ENCODE measurements at places on chromosomes 11 and 22.

- DNase-seq = no peak
These were observed 456.9 kb downstream of the BRD1 start for GRCh38 chr22:49370627-49371301.

DNA sequence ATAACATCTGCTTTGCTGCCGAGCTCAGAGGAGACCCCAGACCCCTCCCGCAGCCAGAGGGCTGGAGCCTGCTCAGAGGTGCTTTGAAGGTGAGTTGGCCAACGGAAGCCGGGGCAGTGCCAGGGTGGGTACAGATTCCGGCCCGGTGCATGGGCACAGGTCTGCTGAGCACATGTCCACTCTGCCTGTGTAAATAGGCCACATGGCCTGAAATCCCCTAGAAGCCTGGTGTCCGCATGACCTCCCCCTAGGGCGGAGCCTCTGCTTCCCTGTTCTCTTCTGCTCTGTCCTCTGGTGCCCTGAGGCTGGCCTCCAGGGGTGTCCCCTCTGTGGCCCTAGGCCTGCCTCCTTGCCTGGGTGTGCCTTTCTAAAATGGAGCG lies 19.6 kb upstream of the TXNRD2 start:
- no peak for DNase-seq

DNA sequence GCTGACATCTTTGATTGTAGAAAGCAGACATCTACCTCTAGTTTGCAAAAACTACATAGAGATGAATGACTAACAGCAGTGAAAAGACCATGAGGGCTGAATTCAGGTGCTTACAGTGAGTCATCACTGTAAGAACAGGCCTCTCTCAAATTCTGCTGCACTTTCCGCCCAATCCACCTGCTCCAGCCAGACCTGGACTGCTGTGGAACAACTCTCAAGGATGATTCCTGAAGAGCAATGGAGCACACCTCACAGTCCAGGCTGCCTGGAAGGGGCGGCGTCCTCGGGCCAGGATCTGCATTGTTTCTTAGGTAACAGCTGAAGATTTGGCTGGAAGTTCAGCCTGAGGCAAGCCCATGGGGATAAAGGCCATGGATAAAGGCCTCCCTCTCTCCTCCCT lies 15.1 kb downstream of the APOL2 start:
- DNase-seq = no peak

- no peak for DNase-seq
These were observed 165.6 kb upstream of the DDI1 start for GRCh38 chr11:103870821-103871309.

DNA sequence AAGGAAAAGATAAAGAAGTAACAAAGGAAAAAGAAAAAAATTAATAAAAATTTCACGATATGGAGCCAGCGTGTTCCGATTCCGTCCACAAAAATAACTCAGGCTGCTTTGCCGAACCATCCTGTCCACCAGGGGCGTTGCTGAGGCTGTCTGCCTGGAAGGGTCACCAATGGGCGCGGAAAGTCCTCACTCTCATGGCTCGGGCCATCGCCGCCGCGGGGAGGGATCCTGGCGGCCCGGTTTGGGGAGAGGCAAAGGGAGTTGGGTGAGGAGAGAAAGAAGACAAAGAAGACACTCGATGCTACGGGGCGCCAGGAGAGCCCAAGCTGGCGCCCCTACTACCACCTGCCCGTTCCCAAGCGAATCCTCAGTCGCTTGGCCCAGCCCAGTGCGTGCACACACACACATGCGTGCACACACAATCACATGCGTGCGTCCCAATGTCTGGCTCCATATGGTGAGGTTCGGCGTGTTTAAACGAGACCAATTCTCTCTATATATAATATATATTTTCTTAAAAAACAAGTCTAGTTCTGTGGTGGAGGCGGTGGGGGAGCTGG lies 5.6 kb upstream of the PYGM start:
- no peak for DNase-seq

- no peak for DNase-seq
These were observed 328.8 kb upstream of the PITPNB start for GRCh38 chr22:28247667-28248363.

- no peak for DNase-seq
These were observed 6.5 kb upstream of the PLET1 start for GRCh38 chr11:112267188-112267591.

GRCh38 chr11:830295-831117 lies 2.2 kb upstream of the CD151 start:
- DNase-seq = no peak

DNA sequence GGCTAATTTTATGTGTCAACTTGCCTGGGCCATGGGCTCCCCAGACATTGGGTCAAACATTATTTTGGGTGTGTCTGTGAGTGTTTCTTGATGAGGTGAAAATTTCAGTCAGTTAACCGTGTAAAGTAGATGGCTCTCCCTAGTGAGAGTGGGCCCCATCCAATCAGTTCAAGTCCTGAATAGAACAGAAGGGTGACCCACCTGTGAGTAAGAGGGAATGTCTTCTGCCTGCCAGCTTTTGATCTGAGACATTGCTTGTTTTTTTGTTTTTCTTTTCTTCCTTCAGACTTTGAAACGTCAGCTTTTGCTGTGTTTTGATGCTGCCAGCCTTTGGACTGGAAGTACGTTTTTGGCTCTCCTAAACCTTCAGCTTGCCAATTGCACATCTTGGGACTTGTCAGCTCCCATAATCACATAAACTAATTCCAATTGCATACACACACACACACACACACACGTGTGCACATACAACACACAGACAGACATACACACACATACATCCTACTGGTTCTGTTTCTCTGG lies 300.1 kb downstream of the CNTN5 start:
- no peak for DNase-seq

DNA sequence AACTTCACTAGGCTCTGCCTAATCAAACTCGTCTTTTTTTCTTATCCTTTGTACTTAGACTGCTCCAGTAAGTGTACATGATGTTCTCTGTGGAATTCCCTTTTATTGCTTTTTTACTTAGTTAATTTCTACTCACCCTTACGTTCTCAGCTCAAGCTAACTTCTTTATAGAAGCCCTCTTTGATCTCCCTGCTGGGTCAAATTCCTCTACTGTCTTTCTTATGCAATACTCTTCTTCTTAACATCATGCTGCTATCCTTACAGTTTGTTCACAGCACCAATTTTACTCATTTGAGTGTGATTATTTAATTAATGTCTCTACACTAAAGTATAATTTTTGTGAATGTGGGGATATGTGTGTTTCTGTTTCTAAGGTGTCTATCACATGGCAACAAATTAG lies 498.3 kb downstream of the CNTN5 start:
- DNase-seq = no peak

DNA sequence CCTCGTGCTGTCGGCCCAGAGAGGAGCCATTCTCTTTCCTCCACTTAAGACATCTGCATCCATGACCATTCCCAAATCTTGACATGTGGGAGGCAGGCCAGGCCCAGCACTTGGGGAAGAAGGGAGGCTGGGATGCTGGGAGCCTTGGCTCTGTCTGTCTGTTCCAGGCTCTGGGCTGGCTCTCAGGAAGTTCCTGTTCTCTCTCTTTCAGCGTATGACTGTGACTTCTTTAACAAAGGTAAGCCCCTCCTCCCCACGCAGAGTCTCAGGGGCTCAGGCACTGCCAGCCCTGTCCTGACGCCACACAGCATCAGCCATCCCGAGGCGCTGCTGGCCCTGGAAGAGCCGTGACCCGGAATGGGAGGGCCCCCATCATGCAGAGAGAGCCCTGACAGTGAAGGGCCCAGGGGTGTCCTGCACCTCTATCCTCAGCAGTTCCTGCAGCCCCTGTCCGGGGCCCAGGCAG lies 52.4 kb downstream of the OTOG start:
- no peak for DNase-seq

DNA sequence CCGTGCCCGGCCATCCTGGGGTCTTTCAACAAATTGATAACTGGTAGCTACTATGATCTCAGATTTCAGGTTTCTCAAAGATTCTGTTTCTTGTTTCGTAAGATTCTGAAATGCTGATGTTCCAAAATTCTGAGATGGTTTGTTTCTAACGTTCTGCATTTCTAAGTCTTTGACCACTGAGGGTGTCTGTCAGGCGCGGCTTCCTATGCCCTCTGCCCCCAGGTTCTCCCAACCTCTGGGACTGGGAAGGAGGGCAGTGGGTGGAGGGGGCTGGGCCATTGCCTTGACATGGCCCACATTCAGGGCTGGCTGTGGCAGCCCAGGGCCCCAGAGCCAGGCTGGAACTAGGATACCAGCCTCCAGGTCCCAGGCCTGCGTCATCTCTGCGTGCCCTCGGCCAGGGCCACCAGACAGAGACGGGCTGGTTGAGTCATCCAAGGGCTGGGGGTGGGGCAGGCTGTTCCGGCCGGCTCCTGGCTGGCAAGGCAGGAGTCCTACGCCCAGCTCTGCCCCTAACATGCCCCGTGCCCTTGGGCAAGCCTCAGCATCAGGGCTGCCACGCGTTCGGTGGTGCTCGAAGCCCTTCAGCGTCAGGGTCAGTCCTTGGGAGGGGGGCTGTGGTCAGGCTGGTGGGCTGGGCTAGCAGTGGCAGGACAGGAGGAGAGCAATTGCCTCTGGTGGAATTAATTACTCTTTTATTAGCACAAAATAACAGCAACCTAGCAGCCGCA lies 5.2 kb downstream of the TMEM134 start:
- no peak for DNase-seq

DNA sequence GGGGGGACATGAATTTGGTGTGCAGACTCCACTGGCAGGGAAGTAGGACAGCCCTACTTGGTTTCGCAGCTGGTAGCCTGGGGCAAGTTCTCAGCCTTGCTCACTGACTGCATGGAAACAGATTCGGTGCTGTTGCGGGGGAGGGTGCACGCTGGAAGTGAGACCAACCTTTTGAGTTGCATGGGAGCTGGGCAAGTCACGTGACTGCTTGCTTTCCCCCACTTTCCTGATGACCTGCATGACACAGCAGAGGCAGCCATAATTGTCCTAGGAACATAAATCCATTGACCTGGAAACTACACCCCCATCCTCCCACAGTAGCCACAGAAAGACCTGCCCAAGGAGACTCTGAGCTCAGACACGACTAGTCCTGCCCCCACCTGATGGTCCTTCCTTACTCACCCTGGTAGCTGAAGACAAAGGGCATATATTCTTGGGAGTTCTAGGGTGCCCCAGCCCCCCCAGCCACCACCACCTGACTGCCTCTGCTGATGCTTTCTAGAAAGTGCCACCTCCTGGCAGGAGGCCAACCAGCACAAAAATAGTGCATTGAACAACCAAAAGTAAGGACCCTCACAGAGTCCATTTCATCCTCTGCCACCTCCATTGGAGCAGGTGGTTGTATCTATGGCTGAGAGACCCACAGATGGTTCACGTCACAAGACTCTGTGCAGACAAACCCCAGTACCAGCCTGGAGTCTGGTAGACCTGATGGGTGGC lies 4.1 kb upstream of the HBG2 start:
- no peak for DNase-seq

DNA sequence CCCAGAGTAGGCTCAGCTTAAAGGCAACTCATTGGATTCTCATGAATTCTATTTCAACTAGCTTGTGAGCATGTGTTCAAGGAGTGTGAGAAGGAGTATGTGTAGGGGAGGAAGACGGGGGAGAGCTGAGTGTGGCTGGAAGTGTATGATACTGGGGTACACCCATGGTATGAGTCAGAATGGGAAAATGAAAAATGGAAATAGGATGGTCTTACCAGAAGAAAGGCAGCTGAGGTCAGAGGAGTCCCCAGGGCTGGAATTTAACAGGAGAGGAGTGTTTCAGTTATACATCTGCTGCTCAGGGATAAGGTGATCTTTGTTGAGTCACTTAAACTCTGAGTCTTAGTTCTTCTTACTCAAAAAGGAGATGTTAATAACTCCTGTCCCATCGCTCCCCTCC lies 6.7 kb upstream of the ADAMTS15 start:
- DNase-seq = no peak

DNA sequence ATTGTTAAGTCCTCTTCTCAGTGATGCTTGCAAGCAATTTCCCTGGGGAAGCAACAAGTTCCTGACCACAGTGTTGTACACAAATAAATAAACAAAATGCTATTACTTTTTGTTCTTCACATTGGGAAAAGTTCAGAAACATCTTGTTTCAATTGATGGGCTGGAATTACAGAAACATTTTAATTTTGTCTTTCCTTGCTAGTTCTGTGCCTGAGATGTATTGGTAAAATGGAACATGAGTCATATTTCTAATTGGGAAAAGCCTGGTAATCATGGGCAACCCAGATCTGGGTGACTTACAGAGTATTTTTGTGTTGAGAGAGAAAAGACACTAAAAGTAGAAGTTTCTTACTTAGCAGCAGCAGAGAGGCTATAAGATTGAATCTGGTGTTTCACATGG lies 576 bp upstream of the BLID start:
- DNase-seq = no peak

GRCh38 chr11:81644239-81644840 lies 1089.3 kb downstream of the FAM181B start:
- DNase-seq = no peak

DNA sequence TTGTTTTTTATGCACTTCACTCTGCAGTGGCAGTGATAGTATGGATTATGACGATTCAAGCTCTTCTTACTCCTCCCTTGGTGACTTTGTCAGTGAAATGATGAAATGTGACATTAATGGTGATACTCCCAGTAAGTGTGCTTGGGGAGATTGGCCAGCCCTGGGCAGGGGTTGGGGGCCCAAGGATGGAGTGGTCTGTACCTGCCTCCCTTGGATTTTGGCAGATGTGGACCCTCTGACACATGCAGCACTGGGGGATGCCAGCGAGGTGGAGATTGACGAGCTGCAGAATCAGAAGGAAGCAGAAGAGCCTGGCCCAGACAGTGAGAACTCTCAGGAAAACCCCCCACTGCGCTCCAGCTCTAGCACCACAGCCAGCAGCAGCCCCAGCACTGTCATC lies 14.2 kb downstream of the MADD start:
- no peak for DNase-seq

DNA sequence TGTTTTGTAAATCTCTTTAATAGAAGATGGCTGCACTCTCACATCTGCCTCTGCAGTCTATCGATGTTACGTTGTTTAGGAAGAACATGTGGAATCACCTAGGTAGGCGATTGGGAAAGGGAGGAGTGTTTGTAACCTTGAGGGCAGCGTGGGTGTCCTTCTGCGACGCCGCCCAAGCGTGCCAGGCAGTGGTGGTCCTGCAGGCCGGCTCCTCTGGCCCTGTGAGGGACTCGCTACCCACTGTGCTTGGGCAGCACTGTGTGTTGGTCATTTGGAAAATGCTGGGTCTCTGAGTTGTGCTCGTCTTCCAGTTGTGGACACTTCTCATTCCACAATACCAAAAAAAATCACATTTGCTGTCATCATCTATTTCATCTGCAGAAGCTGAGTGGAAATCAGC lies 29.1 kb downstream of the CTTN start:
- DNase-seq = no peak

GRCh38 chr22:40094485-40094884 lies 83.2 kb upstream of the TNRC6B start:
- DNase-seq = no peak

DNA sequence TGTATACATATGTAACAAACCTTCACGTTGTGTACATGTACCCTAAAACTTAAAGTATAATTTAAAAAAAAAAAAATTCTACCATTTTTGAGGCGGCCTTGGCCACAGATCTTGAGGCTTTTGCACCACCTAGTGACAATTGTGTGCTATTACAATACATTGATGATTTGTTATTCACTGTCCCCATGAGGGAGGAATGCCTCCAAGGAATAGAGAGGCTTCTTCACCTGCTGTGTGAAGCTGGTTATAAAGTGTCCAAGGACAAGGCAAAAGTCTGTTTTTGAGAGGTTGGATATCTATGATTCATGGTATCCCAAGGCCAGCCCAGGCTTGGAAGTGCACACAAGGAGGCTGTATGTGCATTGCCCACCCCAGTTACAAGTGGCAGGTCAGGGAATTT lies 30.7 kb downstream of the SLC22A25 start:
- DNase-seq = no peak

GRCh38 chr11:1153951-1154493 lies 3.7 kb upstream of the MUC5AC start:
- no peak for DNase-seq

GRCh38 chr22:23970201-23970641 lies 3.5 kb downstream of the DDTL start:
- no peak for DNase-seq

Measured in stimulated activated CD4-positive, alpha-beta T cell treated with anti-CD3 and anti-CD28 coated beads, Interleukin-1b, Interleukin-23, amount 100 ng/mL, for 1 hour (primary cell).